DMS53 (cell line): ENCODE measurements at places on chromosomes 11 and 22.

GRCh38 chr22:43404673-43405385 lies 7.0 kb upstream of the MPPED1 start:
- no peak for DNase-seq

GRCh38 chr11:64598797-64599697 lies 8.0 kb downstream of the SLC22A12 start:
- DNase-seq: no peak

GRCh38 chr11:18384157-18384641 lies 10.2 kb upstream of the LDHA start:
- DNase-seq: peak; percentile 67

DNA sequence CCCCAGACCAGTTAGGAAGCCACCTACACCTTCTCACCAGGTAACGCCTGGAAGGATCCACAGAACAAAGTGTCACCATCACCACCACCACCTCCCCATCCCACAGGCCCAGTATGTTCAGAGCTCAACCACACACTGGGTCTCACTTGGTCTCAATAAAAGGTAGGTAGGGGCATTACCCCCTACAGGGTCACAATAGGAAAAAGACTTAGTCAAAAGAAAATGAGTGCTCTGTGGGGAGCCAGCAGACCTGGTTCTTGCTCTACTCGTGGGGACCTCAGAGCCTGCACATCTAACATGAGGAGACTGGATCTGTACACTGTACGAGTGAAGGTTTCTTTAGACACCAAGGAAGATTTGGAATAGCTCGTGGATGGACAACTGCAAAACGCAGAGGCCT lies 49.3 kb downstream of the HIRA start:
- DNase-seq: no peak

- DNase-seq: no peak
These were observed 426.2 kb downstream of the MIAT start for GRCh38 chr22:27083610-27084009.

DNA sequence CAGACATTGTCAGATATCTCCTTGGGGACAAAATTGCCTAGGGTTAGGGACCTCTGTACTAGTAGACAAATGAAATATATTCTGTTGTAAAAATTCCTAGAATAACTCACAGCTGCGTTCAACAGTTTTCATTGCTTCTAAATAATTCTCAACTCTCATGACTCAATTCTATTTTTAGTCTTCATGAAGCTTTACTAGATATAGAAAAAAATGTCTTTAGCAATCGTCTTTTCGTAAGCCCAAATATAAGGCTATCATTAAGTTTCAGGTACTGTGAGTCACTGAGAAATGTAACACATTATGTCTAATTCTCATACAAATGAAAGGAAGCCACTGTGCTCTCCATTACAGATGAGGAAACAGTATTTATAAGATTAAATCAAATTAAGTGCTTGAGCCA lies 6.4 kb downstream of the MMP12 start:
- DNase-seq: peak; percentile 21
